ENCODE measurements at places on chromosomes 6 and 20. TPM values are rescaled to one million over a fixed set of nuclear protein-coding genes. Genes with fewer than 3 reads are reported as not detected.

Gene PEX7
- total RNA-seq: 5.8 TPM

- peak overlapping the region; percentile 82 for H3K27ac ChIP-seq
- peaks cover 10% of the 10 kb centered on the region for H3K4me1 ChIP-seq
- no peak for DNase-seq
Measured at GRCh38 chr20:11686820-11687543, 230.7 kb upstream of the BTBD3 start.

GRCh38 chr20:12695937-12696336 is 312.8 kb upstream of the SPTLC3 start:
- no peaks in the 10 kb centered on the region for H3K36me3 ChIP-seq
- DNase-seq: no peak
- H3K27me3 ChIP-seq: no peaks in the 10 kb centered on the region
- no peak overlapping the region for H3K4me3 ChIP-seq
- H3K27ac ChIP-seq: no peak overlapping the region

DNA sequence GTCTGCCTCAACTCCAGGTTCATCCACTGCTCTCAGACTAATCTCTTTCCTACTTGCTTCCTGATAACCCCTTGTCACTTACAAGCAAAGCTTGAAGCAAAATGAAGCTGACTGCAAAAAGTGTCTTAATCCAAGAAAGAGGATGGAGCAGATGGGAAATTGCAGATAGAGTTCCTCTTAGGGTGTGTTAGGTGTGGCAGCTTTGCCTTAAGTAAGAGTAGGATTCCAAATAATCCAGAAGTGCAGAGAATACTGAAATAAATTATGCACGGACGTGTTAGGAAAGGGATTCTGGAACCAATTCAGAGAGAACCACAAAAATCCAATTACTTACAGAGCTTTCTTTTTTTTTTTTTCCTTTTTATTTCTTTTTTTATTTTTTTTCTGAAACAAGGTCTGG is 6.1 kb upstream of the RPL7L1 start:
- no peaks in the 10 kb centered on the region for H3K27me3 ChIP-seq
- no peaks in the 10 kb centered on the region for H3K36me3 ChIP-seq
- DNase-seq: no peak
- H3K4me1 ChIP-seq: peaks cover 5% of the 10 kb centered on the region
- no peak overlapping the region for H3K4me3 ChIP-seq
- no peak overlapping the region for H3K27ac ChIP-seq

Gene APOBEC2
- 1.6 TPM for total RNA-seq
